BE2C (cell line): ENCODE measurements at places on chromosomes 6 and 20.

DNA sequence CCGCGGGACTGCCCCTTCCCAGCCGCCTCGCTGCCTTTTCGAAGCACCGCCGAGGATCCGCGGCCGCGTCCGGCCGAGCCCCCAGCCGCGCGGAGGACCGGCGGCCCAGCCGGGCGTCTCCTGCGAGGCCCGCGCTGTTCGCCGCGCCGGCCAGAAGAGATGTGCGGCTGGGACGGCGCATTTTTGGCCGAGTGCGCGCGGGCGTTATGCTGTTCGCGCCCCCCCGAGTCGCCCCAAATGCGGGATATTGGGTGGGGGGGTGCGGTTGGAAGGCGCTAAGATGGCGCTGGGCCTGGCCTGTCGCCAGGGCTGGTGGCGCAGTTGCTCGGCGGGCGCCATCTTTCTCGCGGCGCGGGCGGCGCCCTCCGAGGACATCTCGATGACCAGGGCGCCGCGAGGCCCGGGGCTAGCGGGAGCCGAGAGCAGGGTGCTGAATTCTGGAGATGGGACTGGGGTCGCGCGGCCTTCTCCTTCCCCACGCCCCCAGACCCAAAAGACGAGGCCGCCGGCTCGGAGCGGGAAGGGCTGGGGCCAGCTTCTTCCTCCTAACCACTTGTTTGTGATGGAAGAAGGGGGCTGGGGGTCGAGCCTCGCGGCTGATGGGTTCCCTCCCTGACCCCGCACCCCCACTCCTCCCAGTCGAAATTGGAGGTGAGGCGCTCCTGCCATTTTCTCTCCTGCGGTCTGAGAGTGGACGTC is 1.5 kb downstream of the BICRAL start:
- DNase-seq = peak; percentile 83

- DNase-seq = peak; percentile 64
These were observed 54.3 kb downstream of the ANKRD60 start for GRCh38 chr20:58173930-58174707.

DNA sequence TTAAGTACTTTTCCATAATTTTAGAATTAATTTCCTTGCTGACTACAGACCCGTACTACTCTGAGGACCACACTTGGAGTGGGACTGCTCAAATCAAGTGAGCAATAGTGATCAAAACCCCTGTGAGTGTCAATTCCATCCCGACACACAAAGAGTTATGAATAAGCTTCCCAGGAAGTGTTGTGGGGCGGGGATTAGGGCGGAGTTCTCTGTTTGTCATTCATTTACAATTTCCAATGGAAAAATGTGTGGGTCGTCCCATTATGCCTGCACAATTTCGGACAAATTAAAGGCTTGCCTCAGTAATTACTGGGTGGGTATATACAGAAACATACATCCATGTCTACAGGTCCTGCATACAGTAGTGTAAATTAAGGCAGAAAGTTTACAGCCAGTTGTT is 84.2 kb downstream of the ISM1 start:
- DNase-seq = no peak

GRCh38 chr6:10409731-10410206 is 5.1 kb downstream of the TFAP2A start:
- no peak for DNase-seq

DNA sequence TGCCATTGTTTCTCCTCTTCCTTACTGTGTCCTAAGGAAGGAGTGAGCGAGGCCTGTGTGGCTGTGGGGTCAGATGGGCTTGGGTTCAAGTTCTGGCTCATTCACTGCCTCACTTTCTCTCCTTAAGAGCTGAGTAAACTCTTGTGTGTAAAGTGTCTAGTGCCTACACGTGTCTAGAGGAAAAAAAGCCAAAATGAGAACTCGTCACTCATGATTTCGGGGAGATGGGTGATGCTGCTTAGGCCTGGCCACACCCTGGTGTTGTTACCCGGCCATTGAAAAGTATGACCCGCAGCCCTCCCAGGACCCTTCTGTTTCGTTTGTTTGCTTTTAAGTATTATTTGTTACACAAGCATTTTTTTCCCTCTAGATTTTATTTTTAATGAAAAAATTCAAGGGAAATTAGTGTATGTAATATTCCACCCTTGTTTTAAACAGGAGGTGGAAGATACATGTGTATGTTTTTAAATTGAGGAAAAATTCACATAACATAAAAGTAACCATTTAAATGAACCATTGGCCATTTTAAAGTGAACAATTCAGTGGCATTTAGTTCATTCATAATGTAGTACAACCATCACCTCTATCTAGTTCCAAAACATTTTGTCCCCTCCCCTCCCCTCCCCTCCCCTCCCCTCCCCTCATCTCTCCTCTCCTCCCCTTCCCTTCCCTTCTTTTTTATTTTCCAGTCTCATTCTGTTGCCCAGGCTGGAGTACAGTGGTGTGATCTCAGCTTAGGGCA is 71.0 kb downstream of the CEBPB start:
- DNase-seq = no peak

DNA sequence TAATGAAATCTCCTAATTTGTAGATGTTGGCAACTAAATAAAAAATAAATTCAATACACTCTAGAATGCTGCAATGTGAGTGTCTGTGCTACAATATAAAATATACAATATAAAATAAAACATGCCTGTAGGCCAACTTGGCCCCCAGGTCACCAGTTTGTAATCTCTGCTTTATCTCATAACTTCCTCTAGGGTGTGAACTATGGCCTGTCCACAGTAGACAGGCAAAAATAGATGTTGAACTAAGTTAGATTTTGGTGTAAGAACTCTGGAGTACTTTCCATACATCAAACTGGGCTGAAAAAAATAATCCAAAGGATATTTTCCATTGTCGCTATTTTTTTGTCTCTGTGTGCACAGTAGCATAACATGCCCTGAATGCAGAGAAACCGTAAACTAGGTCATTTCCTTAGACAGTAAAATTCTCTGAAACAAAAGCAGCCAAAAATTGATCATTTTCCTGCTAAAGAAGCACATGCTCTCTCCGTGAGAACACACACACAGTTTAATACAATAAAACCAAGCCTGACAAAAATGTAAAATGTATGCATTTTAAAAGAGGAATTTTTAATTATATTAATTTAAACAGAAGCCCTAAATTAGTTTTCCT is 98.5 kb upstream of the ZFP64 start:
- no peak for DNase-seq

GRCh38 chr20:37200926-37201826 is 21.8 kb upstream of the MROH8 start:
- no peak for DNase-seq

GRCh38 chr6:21295506-21296240 is 297.9 kb upstream of the SOX4 start:
- DNase-seq = no peak

- DNase-seq = no peak
These were observed 56.1 kb upstream of the SGK1 start for GRCh38 chr6:134373993-134374392.

DNA sequence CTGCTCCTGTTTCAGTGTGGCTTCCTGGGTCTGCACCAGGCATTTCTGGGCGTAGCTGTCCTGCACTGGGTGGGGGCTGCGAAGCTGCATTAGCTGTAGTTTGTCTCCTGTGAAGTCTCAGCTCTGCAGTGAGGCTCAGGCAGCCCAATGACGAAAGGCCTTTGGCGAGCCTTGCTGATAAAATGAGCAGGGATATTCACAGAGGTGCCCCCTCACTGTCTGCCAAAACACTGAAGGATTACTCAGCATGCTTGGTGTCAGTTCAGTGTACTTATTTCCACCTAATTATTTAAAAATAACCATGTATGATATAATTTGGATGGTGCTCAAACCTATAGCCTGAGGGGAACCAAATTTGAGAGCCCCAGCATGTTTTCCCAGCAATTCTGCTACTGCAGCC is 73.5 kb downstream of the ECT2L start:
- no peak for DNase-seq

- DNase-seq = no peak
These were observed 34.9 kb downstream of the COL12A1 start for GRCh38 chr6:75170691-75171560.

- no peak for DNase-seq
These were observed 3.5 kb upstream of the GHRH start for GRCh38 chr20:37265152-37265551.

DNA sequence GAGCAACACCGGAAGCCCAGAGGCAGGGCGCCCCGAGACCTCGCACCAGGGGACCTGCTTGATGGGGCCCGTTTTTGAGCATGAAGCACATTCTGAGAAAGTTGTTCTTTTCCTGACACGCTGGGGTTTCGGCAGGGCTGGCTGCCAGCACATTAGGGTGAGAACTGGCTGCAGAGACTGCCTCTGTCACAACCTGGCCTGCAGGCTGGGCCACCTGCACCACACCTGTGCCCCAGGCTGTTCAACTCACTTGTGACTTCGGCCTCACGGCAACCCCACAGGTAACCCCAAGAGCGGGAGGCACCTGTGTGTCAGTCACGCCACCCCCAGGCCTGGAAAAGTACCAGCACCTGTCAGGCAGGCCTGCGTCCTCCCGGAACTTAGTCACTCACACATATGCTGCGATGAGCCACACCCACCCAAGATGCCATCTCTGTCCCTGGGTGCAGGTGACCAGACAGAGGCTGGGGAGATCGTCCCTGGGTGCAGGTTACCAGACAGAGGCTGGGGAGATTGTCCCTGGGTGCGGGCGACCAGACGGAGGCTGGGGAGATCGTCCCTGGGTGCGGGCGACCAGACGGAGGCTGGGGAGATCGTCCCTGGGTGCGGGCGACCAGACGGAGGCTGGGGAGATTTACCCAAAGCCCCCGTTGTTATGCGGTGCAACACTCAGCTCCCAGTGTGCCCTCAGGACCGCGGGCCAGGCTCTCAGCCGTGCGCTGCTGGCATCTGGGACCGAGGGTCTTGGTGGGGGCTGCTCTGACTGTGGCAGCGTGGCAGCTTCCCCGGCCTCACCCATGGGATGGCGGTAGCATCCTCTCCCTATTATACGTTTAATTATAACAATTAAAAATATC is 82.5 kb upstream of the BHLHE23 start:
- DNase-seq = peak; percentile 8

DNA sequence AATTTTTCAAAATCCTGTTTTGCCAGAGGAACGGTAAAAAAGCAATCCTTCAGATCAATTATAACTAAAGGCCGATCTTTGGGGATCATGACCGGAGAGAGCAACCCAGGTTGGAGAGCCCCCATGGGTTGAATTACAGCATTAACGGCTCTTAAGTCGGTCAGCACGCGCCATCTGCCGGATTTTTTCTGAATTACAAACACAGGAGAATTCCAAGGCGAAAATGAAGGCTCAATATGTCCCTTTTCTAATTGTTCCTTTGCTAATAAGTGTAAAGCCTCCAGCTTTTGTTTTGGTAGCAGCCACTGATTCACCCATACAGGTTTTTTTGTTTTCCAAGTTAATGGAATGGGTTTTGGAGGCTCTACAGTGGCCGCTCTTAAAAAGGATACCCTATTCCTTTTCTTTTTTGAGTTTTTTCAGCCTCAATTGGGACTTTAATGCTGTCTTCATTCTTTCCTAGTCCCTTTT is 16.9 kb upstream of the PTCRA start:
- peak; percentile 76 for DNase-seq

DNA sequence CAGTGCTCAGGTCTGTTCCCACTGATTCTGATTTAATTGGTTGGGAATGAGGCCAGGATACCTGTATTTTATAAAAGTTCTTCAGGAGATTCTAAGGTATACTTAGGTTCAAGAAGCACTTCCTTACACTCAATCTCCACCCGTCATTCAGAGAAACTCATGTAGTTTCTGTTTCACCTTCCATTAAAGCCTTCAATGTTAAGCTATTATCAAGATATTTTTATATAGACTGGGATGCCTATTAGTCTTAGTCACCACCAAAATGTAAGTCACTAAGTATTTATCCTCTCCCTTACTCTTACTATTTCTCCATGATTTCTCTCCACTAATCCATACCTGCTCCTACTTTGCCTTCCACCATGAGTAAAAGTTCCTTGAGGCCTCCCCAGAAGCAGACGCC is 38.1 kb upstream of the GCLC start:
- DNase-seq = no peak

DNA sequence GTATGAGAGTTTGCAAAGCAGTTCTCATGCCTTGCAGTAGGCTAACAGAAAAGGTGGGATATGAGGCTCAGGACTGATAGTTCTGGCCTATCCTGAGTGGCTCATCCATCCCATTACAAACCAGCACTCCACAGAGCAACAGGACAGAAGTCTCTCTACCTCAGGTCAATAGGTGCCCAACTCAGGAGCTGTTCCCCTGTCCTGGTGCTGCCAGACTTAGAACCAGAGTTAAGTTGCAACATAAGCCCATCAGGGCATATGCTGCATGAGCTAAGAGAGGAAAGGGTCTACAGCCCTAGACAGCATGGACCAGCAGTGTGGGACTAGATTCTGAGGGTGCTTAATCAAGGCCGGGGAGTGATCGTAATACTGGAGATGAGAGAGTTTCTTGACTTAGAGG is 104.8 kb upstream of the ECI2 start:
- no peak for DNase-seq

DNA sequence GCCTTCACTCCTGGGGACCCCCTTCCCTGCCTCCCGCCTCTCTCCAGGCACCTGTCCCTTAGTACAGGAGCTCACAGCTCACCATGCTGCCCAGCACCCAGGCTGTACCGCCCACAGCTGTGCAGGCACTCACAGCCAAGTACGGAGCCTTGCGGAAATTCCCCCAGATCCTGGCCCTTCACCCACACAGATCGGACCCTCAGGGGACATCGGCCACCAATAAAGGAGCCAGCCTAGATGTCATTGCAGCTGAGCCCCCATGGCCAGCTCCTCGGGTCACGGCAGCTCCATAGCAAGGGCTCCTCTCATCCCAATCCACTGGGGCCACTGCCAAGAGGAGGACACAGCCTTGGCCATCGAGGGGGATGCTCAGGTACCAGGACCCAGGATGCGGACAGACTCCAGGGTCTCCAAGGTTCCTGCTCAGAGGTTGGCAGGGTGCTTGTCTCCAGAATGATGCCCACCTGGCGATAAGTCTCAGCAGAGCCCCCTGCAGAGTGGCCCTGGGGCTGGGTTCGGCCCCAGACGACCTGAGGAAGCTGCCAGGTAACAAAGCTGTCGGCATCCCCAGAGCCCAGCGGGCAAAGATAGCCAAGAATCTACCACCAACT is 82.3 kb downstream of the YTHDF1 start:
- DNase-seq = no peak

DNA sequence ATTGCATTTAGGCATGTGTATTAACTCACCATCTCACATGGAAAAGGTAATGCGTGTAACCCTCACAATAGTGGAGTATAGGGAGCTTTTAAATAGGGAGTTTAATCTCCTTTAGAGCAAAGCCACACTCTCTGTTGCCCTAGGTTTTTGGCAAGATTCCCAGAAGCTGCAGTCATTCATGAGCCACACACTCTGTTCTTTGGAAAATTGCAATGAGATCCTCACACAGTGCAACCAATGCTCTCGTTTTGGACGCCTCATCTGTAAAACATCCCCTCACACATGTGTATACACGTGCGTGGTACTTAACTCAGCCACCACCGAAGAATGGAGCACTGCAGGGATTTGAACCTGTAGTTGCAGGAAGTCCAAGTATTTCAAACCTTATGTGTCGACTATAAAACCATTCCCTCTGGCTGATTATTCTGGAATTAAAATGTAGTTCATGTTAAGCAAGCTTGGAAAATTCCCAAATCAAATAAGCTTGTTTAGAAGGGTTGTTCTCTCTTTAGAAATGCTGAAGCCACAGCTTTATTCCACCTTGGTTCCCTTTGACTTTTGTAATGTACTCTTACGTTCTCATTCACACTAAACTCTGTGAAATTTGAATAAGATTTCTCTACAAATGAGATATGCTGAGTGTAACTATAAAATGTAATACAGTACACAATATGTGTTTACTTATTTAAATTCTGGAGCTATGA is 489.8 kb upstream of the MANEA start:
- peak; percentile 68 for DNase-seq

GRCh38 chr6:128990915-128991314 is 108.0 kb downstream of the LAMA2 start:
- no peak for DNase-seq

- no peak for DNase-seq
These were observed 11.3 kb downstream of the NOX3 start for GRCh38 chr6:155444120-155444917.
